ENCODE measurements at places on chromosomes 11 and 22.

GRCh38 chr11:64021757-64022093 lies 14.0 kb upstream of the FLRT1 start:
- DNase-seq = no peak

GRCh38 chr11:29801561-29801960 lies 215.3 kb downstream of the KCNA4 start:
- no peak for DNase-seq

DNA sequence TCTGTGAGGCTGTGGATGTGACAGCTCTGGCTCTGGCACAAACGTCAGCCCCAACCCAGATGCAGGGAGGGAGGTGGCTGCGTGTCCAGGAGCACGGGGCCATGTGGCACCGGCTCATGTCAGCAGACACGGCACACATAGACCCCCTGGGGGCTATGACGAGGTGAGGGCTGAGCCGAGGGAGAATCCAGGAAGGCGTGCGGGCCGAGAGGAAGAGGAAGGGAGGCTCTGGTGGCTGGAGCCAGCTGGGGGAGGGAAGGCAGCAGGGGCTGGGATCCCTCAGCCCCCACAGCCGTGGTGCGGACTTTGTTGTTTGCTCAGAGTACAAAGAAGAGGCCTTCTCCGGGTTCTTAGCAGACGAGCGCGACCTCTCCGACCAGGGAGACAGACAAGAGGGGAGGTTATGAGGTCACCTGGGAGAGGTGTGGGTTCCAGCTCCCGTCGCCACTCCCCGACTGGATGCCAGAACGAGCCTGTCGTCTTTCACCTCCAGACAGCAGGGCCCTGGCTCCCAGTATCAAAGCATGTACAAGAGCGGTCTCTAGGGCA lies 46.1 kb downstream of the CDKN1C start:
- DNase-seq = no peak

- DNase-seq = no peak
Observed at GRCh38 chr11:85828640-85828978, 17.7 kb upstream of the SYTL2 start.

DNA sequence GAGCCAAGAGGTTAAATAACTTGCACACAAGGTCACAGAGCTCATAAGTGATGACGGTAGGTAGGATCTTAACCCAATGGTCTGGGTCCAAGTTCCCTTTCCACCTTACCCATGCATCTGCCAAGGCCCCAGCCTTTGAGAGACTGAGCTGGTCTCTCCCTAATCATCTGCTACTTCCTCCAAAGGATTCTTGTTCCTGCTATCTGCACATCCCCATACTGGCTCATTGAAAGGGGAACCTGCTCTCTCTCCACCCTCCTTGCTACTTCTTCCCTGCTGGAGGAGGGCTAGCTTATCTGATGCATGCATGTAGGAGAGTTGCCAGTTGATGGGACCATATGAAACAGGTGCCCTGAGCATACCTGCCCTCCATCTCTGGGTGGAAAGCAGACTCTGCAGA lies 47.7 kb downstream of the COMMD9 start:
- DNase-seq = no peak

DNA sequence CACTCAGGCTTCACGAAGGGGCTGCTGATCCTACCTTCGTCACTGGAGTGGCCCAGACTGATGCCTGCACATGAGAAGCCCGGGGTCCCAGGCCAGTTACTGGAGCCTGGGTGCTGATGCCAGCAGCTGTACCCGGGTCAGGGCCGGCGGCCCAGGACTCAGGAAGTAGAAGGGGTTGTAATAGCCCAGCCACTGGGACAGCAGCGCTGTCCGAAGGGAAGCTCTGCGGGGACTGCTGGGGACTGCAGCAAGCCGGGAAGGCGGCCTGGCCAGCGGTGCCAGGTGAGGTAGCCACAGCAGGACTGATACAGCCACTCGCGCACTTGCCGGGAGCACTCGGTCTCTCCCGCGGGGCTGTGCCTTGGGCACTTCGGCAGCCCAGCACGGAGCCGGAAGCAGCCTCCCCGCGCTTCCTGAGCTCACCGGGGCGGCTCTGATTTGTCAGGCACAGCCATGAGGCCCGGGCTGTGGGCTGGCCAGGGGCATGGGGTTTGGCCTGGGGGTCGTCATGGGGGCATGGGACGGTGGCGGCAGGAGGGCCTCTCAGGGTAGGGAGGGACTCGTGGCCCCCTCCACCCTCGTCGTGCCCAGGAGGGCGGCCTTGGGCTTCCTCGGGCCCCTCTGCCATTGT lies 13.9 kb upstream of the OR8K1 start:
- DNase-seq = no peak

- DNase-seq = no peak
Observed at GRCh38 chr22:29230972-29231875, 25.5 kb downstream of the EMID1 start.

DNA sequence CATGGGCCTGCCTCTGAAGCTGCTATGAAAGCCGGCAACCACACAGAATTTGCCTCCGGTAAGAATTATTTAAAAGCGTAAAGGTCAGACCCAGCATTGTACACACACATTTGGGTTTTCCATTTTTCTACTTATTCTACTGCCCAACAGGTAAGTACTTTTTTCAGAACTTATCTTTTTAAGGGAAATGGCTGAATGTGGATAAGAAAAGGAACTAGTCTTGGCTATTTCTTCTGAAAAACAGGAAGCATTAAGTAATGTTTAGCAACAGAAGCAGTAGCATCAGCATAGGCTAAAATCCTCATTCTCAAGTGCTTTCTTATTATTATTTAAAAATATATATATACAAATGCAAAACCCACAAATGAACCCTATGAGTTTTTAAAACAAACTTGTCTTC lies 103.1 kb downstream of the MPPED2 start:
- DNase-seq = no peak

DNA sequence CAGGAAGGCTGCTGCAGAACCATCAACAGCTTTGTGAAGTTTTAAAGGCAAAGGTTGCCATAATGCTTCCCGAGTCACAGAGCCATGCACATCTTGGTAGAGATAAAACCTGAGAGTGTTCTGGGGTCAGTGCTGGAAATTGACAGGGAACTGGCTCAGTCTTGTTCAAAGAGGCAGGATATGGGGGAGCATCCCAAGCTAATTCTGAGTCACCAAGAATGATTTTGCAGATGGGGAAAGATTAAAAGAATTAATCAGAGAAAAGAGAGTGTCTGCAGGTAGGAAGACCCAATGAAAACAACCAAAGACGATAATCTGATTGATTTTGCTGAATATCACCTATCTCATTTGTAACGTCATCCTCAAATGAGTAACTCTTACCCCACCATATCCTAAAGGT lies 99.9 kb upstream of the CD44 start:
- DNase-seq = no peak

- DNase-seq = no peak
Observed at GRCh38 chr11:73787051-73787642, 527 bp upstream of the MRPL48 start.

DNA sequence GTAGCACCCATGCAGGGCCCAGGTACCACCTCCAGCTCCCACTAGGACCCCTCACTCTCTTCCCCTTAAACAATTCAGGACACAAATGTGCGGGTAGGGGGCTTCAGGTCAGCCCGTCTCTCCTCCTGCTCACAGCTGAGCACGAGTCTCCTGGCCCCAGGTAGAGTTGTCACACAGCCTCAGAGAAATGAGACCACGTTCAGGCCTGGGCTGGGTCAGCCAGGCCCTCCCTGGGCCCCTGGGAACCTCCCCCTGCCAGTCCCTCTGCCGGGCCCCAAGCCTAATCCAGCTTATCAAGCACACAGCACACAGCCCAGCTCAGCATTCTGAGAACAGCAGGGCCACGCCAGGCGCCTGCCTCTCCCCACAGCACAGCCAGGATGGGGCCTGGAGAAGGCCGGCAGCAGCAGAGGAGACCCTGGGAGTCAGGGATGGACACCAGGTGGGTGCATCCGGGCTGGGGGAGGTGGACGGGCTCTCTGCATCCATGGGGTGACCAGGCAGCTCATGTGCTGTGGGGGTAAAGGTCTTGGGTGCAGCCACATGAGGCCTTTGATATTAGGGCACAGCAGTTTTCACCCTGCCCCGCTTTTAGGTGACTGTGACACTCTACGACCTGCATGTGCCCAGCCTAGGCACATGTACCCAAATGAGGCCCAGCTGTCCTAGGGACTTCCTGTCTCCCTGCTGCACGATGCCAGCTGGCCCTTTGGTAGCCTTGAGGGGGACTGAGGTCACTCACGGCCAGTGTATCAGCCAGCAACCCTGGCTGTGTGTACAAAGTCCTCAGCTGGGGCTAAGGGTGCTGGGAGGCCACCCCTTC lies 87.0 kb downstream of the MORC2 start:
- no peak for DNase-seq

DNA sequence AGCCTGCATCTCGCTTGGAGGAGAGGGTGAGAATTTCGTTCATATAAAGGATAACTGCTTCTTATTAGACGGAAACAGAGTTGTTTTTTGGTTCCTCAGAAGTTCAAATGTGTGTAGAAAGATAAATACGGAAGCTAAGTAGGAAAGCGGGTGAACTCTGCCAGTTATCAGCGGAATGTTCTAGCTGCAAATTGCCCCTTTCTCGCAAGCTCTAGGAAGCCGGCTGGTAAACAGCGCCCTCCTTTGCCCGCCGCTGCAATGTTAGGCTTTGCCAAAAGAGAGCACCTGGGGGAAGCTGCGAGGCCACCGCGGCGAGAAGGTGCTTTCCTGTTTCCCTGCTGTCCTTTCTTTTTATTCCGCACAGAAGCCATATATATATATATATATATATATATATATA lies 67.0 kb downstream of the IGLL5 start:
- DNase-seq = peak; percentile 24

DNA sequence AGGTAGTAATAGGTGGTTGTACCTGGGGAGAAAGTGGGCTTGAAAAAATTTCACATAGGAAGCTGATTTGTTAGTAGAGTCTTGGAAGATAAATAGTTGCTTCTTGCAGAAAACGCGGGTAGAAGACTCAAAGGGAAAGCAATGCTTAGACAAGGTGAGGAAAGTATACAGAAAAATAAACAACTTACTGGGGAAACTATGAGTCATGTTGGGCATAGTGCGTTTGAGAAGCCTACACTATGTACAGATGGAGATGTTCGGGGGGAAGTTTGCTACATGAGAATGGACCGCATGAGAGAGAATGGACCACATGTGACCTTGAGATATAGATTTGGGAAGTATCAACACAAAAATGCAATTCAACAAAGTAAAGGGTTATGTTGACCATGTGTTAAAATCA lies 86.7 kb upstream of the DDI1 start:
- no peak for DNase-seq

GRCh38 chr11:133052537-133052936 lies 479.8 kb downstream of the OPCML start:
- no peak for DNase-seq

DNA sequence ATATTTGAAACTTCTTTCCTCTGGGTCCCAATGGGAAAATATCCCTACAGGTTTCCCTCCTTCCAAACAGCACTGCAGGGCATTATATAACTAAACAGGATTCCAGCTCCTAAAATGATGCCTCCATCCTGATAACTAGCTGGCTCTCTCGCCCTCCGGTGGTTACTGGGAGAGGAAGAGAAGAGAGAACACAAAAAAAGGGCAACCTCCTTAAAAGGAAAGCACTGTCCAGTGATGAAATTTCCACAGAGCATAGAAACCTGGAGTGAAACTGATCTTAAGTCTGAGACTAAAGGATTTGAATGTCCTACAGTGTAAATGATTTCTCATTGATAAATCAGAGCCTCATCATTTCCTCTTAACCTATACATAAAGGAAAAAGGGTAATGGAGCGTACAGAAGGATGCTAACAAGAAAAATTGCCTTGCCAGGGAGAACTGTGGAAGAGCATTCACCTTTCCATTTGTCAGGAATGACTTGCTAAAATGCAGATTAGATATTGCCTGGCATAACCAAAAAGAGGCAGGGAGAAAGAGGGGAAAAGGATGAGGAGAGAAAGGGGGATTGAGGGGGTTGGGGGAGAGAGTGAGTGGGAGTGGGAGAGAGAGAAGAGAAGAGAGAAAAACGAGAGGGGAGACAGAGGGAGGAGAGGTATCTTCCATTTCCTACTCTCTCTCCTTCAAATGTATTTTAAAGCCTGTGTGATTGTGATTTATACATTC lies 121.3 kb downstream of the APOL5 start:
- no peak for DNase-seq

DNA sequence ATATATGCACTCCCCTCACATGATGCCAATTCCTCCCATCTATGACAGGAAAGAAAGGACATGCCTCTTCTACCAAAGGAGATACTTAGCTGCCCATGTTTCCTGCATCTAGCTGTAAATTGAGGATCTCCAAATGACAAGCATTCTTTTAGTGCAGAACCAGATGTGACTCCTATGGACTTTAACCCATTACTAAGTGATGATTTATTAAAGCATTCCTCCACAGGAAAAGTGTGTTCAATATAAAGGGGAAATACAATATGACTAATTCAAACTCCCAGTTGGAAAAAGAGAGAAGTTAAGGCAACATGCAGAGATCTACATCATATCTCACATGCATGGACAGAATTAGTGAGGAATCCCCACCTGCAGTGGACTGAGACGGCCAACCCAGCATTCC lies 221.3 kb downstream of the FAM76B start:
- no peak for DNase-seq

- no peak for DNase-seq
Observed at GRCh38 chr11:118696673-118697226, 17.3 kb upstream of the TREH start.

DNA sequence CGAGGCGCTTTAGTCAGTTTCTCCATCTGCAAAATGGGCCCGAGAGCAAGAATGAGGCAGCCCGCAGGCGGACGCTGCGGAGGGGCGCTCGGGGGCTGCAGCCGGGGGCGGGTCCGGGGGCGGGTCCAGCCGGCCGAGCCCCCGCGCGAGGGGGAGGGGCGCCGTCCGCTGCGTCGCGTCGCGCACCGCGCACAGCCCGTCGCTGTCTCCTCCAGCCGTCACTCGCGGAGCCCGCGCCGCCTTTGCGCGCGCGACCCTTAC lies 282 bp downstream of the PC start:
- DNase-seq = no peak

GRCh38 chr22:20725987-20726558 lies 47.8 kb upstream of the SERPIND1 start:
- DNase-seq = no peak

- DNase-seq = no peak
Observed at GRCh38 chr11:69972351-69972802, 105.7 kb upstream of the ANO1 start.

DNA sequence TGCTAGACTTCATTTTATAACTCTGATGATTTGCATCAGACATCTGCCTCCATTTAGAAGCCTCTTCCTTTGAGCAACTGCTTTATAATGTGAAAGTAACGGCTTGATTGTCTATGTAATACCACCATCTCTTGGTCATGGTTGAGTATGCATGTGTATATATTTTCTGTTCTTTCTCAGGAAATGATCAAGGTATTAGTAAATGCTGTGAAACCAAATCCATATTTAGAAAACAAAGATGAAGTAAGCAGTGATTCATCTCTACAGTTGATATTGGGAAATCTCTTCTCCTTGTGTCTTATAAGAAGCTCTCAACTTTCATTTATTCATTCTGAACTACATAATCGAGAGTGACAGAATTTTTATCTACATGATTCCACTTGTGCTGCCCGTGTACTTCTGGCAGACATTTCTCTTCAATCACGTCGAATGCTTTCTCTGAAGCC lies 104.6 kb upstream of the ANO3 start:
- DNase-seq = no peak

- no peak for DNase-seq
Observed at GRCh38 chr11:27514076-27514475, 7.5 kb upstream of the LIN7C start.

Measured in stimulated activated CD4-positive, alpha-beta T cell treated with anti-CD3 and anti-CD28 coated beads, Interleukin-1b, Interleukin-23, amount 100 ng/mL, for 48 hours (primary cell).